ENCODE measurements at places on chromosomes 7 and 10.

GRCh38 chr10:104521901-104522694 is 119.0 kb upstream of the SORCS3 start:
- DNase-seq: no peak

DNA sequence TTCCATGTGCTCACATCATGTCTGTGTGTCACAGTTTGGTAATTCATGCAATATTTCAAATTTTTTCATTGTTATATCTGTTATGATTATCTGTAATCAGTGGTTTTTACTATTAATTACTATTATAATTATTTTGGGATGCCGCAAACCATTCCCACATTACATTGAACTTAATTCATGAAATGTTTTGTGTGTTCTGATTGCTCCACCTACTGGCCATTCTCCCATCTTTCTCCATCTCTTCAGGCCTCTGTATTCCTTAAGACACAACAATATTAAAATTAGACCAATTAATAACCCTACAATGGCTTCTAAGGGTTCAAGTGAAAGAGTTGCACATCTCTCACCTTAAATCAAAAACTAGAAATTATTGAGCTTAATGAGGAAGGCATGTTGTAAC is 398.5 kb downstream of the PCDH15 start:
- DNase-seq: no peak

- no peak for DNase-seq
Observed at GRCh38 chr10:71635251-71635866, 84.2 kb downstream of the C10orf105 start.

DNA sequence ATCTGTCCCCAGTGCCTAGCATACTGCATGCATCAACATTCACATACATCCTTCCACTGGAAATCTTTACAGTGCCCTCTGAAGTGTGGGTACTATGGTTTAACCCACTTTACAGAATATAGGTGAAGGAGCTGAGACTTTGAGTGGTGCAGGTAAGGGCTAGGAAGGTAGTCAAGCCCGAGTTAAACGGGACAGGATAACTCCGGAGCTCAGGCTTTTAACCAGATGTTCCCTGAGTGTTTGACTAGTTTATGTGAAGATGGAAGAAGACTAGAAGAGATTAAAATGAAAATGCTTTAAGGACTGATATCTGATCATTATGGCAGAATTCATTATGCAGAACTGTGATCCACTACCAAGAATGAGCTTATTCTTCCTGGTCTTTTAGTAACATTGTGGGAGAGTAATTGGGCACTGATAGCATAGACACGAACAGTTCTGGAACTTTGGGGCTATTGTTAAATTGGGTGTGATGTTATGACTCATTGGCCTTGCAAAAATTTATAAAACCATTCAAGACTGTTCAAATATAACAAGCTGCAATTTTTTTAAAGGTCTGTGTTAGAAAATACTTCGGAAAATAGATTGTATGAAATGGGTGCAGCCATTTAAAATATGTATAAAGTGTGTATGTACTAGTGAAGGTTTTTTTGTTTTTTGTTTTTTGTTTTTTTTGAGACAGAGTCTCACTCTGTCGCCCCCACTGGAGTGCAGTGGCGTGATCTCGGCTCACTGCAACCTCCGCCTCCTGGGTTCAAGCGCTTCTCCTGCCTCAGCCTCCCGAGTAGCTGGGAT is 4.4 kb downstream of the CUL1 start:
- DNase-seq: no peak

DNA sequence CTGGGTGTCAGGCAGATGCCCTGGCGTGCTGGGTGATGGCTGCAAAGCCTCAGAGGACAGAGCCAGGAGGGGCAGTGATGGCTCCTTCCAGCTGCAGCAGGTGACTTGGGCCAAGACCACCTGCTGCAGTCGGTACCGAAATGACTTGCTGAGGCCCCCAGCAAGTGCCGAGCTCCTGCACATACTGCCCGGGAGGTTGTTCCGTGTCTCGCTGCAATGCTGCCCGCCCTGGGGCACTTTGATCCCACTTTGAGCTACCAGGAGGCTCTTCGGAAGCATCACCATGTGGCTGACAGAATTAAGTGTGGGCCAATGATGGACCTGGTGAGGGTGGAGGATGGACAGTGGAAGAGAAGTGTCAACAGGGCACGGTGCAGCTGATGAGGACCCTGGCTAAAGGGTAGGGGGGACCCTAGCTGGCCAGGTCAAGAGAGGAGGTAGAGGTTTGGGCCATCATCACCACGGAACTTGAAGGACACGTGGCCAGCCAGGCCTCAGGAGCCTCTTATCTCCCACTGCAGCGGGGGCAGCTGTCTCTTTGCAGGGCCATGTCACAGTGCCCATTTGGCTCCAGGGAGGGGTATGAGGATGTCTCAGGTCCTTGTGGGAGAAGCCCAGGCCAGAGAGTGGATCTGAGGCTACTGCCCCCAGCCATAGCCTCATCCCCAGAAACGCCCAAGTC is 51.1 kb upstream of the NANOS1 start:
- DNase-seq: no peak

DNA sequence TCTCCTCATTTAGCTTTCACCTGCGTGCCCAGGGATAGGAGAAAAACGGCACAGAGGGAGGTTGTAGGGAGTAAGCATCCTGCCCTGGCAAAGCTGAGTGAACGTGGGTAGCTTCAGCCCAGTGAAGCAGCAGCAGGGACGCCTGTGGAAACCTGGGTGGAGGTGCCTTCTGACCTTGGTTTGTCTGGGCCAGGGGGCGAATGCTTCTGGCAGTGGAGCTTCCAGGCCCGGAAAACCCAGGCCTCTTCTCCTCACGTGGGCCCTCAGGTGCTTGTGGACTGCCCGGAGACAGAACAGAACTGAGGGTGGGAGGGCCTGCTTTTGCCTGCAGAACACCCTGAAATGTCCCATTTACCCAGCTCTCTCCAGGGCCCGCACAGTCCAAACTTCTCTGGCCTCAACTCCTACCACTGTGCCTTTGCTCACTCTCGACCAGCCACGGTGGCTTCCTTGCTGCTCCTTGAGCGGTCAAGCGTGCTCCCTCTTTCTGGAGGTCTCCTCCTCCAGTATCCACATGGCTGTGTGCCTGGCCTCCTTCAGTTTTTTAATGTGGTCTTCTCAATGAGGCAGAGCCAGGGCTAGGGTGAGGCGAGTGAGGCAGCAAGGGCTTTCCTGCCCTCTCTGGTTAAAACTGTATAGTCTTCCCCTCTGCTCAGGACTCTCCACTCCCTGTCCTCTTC is 62.4 kb downstream of the TMEM209 start:
- DNase-seq: no peak

GRCh38 chr7:157527686-157528085 is 190.9 kb downstream of the DNAJB6 start:
- DNase-seq: no peak

- DNase-seq: no peak
Observed at GRCh38 chr10:649798-650440, 39.5 kb downstream of the DIP2C start.

GRCh38 chr7:47446871-47447466 is 134.9 kb downstream of the TNS3 start:
- no peak for DNase-seq

GRCh38 chr7:72337390-72338167 is 74.6 kb downstream of the CALN1 start:
- DNase-seq: peak; percentile 63

DNA sequence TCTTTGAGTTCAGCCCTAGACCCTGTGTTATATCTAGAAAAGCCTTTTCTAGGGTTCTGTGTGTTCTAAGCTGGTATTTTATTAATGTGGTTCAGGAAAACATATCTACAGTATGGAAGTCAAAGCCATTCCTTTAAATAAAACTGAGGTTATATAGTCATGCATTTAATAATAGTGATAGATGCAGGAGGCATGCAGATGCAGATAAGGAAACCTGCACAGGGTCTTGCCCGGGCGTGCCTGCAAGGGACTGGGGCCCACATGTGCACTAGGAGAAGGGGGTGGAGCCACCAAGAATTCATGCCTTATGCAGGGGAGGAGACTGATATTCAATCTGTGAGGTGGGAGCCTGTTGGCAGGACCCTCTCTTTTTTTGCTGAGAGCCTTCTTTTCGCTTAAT is 171.5 kb downstream of the PRPF18 start:
- DNase-seq: no peak

DNA sequence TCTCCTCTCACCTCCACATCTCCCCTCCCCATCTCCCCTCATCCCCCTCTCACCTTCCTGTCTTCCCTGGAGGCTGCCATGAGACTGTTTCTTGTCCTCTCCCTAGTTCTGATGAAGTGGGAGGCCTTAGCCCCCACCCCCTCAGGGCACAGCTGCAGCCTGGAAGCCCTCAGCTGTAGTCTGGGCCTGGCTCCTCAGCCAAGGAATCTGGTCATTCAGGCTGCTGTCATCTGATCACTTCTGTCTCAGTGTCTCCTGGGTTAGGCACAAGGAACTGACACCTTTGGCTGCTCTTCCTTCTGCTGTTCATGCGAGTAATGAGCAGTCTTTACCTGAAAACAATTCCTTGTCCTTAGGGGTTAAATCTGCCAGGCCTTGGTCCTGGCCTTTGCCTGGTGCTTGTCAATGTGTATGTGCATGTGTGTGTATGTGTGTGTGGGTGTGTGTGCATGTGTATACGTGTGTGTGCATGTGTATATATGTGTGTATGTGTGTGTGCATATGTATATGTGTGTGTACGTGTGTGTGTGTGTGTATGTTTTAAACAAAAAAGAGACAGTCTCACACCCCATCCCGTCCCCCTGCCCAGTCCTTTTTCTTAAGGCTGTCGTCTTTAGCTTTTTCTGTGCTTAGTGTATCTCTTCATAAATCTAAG is 153.5 kb upstream of the TMEM72 start:
- no peak for DNase-seq

- no peak for DNase-seq
Observed at GRCh38 chr7:33195264-33195663, 65.9 kb downstream of the BBS9 start.

DNA sequence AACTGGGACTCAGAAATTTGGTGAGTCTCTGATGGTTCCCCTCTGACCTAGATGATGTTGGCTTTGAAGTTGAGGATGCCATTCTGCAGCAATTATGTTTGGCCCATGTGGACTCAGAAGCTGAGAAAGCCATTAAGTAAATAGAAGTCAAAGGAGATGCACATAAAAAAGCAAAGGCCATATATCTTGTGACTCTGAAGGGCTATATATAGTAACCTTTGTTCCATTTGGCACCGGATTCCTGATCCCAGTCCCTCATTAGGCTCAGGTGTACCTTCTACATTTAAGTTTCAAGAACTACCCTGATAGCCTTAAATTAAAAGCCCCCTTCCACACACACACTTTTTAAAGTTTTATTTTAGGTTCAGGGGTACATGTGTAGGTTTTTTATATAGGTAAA is 50.0 kb upstream of the PDK4 start:
- DNase-seq: no peak

DNA sequence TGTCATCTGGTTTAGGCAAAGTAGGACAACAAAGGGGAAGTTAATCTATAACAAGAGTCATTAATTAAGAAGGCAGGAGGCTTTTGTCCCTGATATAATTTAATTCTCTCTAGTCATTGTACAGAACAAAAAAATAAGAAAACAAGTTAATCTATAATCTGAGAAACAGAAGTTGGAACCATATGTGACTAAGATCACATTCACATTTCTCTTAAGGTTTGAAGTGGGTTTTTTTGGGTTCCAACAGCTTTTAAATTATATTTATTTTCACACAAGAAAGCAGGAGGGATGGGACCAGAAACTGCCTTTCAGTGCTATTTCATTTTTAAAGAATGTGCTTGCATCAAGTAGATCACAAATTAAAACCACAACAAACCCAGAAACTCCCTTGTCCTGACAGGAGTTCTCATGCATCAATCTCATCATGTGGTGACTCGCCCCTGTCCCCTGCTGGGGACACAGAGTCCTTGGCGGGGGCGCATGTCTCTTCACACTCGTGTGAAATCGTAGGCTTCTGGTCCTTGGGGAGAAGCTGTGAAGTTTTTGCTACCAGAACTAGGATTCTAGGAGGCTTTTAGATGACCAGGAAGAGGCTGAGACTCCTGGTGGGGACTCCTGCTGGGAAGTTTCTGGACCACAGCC is 10.1 kb upstream of the OPN4 start:
- no peak for DNase-seq

DNA sequence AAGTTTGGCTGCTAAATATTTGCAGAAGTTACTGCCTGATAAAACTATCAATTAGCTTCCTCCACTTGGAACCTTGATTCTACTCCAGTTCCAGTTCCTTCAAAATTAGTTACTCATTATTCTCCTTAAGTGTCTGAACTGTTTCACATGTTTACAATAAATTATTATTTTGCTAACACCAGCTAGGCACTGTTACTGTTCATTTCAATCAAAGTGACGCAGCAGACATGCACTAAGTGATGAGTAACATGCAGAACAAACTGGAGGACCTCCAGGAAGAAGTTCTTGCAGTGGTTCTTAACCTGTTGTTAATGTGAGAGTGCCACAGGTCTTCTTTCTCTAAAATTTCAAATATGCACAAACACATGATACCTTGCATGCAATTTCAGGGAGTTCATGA is 491.8 kb upstream of the SEMA3A start:
- DNase-seq: no peak

GRCh38 chr7:85471740-85472139 is 284.9 kb upstream of the SEMA3D start:
- DNase-seq: no peak

DNA sequence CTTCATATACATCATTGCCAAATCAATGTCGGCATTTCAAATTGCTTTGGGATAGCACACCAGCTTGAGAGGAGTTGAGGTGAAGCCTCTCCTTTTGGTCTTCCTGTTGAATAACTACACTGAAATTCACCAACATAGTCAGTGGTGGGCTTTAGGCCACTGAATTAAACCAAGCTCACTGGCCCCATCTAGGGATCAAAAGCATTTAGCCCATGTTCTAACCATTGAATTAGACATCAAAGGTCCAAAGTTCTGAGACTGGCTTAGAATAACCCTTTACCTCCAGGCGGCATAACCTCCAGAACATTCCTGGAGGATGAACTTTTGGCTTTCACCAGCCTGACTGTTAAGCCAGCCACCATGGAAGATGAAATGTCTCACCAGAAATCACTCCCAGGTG is 54.6 kb downstream of the BPGM start:
- DNase-seq: no peak

DNA sequence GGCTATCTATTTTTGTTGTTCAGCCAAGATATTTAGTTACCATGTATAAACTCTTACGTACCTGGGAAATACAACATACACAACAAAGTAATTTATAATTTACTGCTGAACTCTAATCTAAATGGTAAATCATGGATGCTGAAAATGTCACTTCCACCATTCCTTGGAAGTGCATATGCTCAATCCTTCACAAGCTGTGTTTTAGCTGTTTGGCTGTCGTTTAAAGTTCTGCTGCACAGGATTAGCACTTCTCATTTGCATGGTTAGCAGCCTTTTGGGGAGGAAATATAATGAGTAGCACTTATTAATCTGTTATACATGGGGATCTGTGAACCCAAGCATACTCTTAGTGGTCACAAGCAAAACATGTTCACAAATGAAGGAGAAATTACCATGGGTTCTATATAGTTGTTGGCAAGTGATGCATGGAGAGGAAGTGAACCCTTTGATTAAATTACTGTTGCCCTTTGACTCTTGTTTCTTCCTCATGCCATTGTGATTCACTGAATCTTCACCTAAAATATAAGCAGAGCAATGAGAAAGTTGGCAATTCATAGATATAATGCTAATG is 18.5 kb downstream of the PIK3CG start:
- DNase-seq: no peak

- no peak for DNase-seq
Observed at GRCh38 chr7:148782757-148783456, 84.2 kb downstream of the CUL1 start.

GRCh38 chr7:12722636-12723605 is 35.5 kb downstream of the ARL4A start:
- DNase-seq: no peak

All from pancreas (tissue), 10 donors.